Renal cortex interstitium (tissue), 15 donors: ENCODE measurements at places on chromosomes 16 and 17. TPM values are rescaled to one million over a fixed set of nuclear protein-coding genes. Genes with fewer than 3 reads are reported as not detected.

The NKD1 gene
- 10.6 TPM for polyA plus RNA-seq

The TLCD1 gene
- polyA plus RNA-seq = 16.1 TPM

The OTOP3 gene
- polyA plus RNA-seq = not detected

The PMFBP1 gene
- 4.2 TPM for polyA plus RNA-seq

The TBC1D3 gene
- not detected for polyA plus RNA-seq

The MYH8 gene
- 0.54 TPM for polyA plus RNA-seq

The SUPT6H gene
- 71.4 TPM for polyA plus RNA-seq

The EPOP gene
- 1.8 TPM for polyA plus RNA-seq

The KRT24 gene
- polyA plus RNA-seq = not detected

DNA sequence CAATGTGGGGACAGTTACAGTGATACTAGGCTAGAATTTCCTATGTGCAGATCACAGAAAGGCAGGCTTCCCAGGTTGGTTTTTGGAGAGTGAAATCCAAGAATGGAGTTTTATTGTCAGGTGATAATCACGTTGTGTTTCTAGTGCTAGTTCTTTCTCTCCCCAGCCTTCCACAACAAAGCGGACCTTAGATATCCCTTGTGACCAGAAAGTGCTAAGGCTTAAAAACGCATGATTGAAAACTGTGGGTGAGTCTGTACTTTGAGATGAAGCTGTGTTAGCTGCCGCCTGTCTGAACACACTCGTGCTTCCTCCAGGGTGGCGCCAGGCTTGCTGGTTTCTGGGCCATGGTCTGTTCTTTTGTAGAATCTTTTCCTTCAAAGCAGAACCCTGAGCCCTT, 52.1 kb downstream of the BANP start:
- DNase-seq = no peak

DNA sequence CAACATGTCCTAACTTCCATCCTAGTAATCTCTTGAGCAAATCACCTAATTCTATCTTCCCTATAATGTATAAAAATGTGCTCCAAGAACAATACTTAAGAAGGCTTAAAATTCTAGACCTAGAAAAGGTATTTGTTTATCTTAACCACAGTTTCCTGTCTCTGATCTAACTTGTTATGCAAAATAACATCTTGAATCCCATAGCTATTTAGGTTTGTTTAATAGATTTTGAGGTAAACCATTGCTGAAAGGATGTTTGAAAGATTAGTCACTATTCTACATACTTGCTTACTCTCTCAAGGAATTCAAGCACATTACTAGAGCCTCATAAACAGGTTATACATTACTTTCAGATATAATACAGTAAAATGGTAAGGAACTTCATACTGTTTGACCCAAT, 13.0 kb downstream of the CA10 start:
- no peak for DNase-seq

DNA sequence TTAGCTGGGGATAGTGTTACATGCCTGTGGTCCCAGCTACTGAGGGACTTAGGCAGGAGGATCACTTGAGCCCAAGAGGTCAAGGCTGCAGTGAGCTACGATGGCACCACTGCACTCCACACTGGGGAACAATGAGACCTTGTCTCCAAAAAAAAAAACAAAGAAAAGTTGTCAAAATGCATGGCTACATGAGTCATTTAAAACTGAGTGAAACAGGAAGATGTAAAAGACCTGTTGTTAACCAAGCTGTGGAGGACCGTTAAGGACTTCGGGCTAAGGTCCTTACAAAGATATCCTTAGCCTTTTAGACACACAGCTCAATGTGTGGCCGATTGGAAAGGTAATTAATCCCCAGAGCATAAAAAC, 25.1 kb downstream of the ZP2 start:
- DNase-seq = no peak

DNA sequence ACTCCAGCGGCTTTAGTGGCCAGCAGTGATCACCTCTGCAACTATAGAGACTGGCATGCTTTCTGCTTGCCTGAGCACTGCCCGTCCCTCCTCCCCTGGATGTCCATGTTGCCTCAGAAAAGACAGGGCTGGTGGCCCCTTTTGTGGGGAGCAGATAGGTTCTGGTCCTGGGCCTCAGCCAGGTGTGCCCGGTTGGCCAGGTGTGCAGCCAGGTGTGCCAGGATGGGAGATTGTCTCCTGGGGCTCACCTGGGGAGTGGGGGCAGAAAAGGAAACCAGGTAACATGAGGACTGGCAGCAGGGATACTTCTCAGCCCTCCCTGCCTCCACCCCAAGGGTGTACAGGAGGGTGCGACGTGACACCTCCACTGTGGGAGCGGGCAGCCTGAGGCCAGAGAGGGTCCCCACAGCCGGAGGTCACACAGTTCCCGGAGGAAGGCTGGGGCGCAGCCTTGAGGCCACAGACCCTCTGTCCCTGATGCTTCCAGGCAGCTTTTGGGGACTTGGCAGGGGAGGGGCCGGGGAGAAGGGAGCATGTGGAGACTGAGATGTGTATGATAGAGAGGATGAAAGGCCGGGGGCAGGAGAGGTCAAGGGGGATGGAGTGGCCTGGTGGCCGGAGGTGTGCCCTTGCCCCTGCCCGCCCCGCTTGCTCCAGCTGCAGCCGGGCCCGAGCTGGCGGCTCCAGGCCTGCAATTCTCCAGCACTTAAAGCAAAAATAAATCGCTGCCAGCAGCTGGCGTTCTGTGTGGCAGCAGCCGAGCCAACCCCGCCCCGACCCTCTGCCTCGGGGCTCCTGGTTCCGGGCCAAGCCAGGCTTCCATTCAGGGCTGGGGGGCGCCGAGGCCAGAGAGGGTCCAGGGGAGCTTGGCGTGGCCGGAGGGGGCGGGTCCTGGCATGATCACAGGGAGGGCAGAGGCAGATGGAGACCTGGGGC, 6.7 kb downstream of the KCNJ12 start:
- no peak for DNase-seq

DNA sequence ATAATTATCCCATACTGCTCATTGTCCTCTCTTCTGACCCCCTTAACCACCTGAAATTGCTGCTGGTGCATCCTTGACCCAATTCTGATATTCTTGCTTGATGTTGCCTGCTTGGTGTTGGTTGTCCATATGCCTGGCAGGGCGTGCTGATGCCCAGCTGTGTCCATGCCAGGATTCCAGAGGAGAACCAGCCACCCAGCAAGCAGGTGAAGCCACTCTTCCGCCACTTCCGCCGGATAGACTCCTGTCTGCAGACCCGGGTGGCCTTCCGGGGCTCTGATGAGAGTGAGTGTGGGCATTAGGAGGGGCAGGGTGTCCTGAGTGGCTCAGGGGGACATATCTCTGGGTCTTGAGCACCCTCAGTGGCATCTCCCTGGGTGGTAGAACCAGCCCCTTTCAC, 11.4 kb downstream of the RAPGEFL1 start:
- DNase-seq = no peak

DNA sequence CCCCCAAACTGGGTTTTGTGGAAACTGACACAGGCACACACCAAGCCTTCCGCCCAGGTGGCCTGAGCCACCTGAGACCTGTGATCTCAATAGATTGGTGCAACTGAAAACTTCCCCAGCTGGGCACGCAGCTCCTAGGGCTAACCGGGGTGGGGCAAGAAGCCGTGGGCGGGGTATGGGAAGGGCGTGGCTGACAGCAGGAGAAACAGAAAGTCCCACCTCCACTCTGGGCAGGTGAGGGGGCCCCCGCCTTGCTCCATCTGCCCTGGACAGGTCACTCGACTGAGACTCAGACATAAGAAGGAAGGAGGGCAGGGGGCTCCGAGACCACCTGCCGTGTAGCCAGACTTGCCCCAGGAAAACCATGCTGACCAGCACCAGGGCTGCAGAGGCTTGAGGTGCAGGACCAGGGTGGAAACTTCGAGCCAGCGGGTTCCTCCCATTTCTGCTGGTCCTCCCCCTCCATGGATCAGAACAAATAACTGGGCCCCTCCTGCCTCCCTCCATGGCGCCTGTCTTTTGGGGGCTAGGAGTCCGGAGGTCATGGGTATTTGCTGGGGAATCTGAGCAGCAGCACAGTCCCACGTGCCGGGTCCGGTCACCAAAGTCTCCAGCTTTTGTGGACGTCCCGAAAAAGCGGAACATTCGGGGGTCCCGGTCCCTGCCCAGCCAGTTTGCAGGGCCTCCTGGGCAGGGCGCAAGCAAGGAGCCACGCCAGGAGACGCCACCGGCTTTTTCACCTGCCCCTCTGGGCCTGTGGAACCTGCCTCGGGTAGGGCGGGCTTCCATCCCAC, 1.3 kb downstream of the TIMP2 start:
- DNase-seq = no peak

- DNase-seq = no peak
These were observed 277.5 kb upstream of the HSBP1 start for GRCh38 chr16:83530293-83530692.

GRCh38 chr17:29458066-29458465, 67.9 kb downstream of the TAOK1 start:
- DNase-seq = no peak

DNA sequence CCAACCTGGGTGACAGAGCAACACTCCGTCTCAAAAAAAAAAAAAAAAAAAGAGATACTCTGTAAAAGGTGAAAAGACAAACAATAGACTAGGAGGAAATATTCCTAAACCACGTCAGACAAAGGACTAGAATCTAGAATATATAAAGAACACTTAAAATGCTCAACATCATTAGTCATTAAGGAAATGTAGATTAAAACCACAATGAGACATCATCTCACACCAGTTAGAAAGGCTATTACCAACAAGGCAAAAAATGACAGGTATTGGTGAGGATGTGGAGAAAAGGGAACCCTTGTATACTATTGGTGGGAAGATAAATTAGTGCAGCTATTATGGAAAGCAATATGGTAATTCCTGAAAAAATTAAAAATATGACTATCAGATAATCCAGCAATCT, 903.1 kb upstream of the SOX9 start:
- no peak for DNase-seq

- no peak for DNase-seq
These were observed 12.5 kb downstream of the PLLP start for GRCh38 chr16:57271867-57272495.

DNA sequence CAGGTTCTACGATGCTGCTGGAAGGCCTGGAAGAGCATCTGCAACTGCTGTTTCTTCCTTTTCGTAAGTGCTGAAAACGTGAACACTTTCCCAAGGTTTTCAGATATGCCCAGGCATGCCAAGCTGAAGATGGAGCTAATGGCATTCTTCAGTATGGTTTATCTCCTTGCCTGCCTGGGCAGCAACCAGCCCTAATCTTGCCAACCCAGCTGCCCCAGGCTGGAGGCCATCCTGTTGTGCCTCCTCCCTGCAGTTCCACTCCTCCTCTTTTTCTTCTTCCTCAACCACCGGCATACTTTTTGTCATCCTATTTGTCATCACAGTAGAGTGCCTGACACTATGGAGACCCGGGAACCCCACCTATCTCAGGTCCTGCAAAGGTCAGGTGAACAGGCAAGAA, 1849.3 kb downstream of the TP53TG3F start:
- no peak for DNase-seq

- DNase-seq = no peak
These were observed 1.6 kb downstream of the CD7 start for GRCh38 chr17:82315703-82316358.

DNA sequence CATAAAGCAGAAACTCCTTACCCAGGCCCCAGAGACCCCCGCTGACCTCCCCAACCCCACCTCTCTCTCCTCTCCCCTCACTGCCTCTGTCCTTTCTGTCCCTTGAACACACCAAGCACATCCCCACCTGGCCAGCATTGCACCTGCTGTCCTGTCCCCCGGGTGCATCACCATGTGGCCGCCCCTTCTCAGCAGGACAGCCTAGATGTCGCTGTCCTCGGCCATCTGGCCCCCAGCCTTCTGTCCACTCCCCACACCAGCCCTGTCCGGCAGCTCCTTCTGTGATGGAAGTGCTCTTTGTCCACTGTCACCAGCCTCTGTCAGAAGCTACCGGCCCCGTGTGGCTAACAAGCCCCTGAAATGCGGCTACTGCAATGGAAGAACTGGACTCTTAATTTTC, 12.3 kb upstream of the MPRIP start:
- DNase-seq = no peak

- DNase-seq = no peak
These were observed at the start of gene CDH3 for GRCh38 chr16:68644715-68645493. Gene CDH3, plus strand, starts transcription at chr16:68645310. Its CDS starts 70 bp downstream, at chr16:68645380.

GRCh38 chr16:3356118-3356517, 429 bp downstream of the OR2C1 start:
- DNase-seq = no peak

- no peak for DNase-seq
These were observed 13.6 kb upstream of the FAM20A start for GRCh38 chr17:68614718-68615117.

GRCh38 chr17:41504246-41504977, 1.0 kb downstream of the KRT13 start:
- no peak for DNase-seq

- DNase-seq = peak; percentile 41
These were observed 258.4 kb upstream of the SDK2 start for GRCh38 chr17:73902416-73903181.

- no peak for DNase-seq
These were observed 35.8 kb downstream of the MPRIP start for GRCh38 chr17:17077861-17078732.

- DNase-seq = no peak
These were observed 17.5 kb upstream of the WFIKKN2 start for GRCh38 chr17:50817838-50818237.

DNA sequence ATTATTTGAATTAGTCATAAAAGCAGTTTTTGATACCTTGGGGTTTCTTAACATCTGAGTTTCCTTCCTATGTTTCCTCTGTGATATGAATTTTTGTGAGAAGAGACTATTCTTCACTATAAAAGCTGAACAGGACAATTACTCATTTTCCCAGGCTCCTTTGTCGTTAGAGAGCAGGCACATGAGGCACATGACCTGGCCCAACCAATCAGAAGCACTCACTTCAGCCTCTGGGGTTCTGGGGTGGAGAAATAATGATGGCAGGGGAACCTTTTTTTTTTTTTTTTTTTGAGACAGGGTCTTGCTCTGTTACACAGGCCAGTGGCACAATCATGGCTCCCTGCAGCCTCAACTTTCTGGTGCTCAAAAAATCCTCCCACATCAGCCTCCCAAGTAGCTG, 145.5 kb upstream of the ASIC2 start:
- no peak for DNase-seq

GRCh38 chr16:80754476-80754875, 49.9 kb downstream of the CDYL2 start:
- no peak for DNase-seq

DNA sequence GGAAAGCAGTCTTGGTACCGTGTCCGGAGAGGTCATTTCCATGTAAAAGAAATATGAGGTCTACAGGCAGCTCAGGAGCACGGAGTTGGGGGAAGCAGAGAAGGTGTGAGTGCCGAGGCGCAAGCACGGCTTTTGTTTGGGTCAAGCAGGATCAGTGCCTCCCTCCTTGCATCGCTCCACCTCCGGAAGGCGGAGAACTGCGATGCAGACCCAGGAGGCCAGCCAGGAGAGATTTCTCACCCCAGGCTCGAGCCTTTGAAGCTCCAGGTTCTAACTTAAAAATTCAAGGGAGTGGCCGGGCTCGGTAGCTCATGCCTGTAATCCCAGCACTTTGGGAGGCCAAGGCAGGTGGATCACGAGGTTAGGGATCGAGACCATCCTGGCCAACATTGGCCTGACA, 25.0 kb downstream of the NAA60 start:
- no peak for DNase-seq
